Posterior vena cava (tissue), 2 donors: ENCODE measurements at places on chromosomes 13 and 19. TPM values are rescaled to one million over a fixed set of nuclear protein-coding genes. Genes with fewer than 3 reads are reported as not detected.

The PRTN3 gene
- not detected for total RNA-seq

GRCh38 chr13:22696433-22696832 is 484.3 kb upstream of the SGCG start:
- DNase-seq = no peak

The LRRC63 gene
- total RNA-seq = not detected

DNA sequence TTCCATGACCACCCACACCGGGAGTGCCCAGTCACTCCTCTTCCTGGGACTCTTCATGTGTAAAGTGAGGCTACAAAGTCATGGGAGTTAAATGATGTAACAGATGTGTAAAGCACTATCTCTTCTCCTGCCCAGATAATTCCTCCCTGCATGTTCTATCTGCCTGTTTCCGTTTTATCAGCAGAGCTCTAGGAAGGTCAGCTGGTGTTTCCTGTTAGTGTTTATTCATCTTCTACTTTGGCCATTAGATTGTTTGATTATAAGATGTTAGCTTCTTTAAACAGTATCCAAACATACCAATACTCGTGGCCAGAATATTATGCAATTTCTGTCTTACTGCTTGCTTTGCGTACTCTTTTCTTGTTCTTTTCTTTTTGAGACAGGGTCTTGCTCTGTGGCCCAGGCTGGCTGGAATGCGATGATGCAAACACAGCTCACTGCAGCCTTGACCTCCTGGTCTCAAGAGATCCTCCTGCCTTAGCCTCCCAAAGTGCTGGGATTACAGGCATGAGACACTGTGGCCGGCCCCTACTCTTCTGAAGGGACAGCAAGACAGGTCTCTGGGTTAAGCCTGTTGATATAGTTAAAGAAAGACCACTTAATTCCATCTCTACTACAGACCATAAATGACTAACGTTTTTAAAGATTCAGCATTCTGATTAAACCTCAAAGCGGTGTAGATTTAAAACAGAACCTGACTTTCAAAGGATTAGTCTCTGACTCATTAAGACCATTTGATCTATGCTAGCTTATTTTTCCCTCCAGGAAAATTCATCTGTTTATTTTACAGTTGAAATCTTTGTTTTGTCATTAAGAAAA is 97.4 kb upstream of the AKAP11 start:
- DNase-seq = no peak
